Amniotic stem cell (primary cell): ENCODE measurements at places on chromosomes 2 and 18.

- no peak for DNase-seq
Measured at GRCh38 chr2:25215948-25216679, 47.7 kb upstream of the POMC start.

GRCh38 chr2:70241340-70241739 is 7.1 kb downstream of the TIA1 start:
- no peak for DNase-seq

DNA sequence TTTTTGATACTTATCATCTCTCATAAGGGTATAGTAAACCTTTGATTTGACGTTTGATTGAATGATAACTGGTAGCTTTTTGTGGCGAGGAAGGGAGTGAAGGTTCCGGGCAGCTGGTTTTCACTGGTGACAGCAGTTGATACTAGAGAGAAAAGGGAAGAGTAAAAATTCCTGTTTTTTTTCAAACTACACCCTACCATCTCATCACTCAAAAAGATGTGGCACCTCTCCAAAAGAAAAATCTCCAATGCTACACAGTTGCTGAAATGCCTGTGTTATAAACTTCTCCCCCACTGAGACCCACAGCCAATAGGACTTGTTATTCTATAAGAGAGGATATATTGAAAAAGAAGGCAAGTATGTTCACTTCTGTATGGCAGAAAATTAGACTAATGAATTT is 154.0 kb downstream of the MAIP1 start:
- no peak for DNase-seq

DNA sequence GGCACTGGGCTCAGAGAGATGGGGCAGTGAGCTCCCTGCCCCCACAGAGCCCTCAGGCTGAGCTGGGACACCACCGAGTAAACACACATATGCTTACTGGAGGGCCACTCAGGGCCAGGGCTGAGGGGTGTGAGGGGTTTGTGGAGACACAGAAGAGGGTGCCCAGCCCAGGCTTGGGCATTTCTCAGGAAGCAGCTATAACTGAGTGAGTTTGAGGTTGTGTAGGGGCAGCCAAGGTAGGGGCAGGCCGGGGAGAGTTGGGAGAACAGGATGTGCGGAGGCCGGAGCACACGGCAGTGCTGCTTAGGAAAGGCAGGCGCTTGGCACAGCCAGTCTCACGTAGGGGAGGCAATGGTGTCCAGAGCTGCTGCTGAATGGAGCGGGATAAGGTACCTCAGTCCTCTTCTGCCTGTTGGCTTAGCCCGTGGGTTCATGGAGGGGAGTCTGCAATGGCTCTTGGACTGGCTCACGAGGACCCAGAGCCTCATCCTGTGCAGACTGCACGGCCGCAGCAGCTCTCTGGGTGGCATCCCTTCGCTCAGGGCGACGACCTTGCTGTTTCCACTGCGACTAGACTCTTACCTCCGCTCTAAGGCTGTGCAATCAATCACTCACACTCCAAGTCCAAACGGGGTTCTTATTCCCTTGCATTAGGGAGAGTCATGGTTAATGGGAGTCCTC is 466.1 kb upstream of the HS6ST1 start:
- DNase-seq, result no peak

GRCh38 chr2:234252772-234253171 is 202.3 kb downstream of the SPP2 start:
- no peak for DNase-seq

DNA sequence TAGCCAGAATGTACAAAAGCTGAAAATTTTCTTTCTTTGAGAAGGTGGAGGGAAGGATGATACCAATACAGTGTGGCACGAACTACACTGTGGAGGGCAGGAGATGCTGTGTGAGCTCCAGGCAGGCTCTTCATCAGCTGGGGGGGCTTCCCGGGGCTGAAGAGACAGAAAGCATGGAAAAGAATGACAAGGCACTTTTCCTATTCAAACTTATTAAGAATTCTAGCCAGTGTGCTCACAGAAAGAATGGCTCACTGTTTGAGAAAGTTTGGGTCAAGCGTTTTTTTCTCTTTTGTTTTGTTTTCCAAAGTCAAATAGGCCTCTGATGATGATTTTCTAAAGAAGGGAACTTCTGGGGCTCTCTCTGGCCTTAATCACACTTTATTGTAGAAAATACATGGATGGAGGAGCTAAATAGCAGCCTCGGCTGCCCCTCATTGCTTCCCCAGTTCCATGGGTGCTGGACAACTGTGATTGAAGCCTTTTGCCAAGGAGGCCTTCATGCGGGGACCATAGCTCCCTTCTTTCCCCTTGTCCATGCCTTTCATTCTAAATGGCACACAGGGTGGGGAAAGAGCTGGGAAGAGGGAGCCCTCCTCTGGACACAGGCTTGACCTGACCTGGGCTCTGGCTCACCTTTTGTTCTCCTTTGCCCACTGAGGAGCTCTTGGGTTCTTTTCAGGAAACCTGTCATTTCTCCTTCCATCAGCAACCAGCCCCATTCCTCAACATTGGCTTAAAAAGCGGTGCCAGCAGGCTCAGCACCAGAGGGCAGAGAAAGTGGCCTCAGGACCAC is 130.6 kb downstream of the TDRD15 start:
- DNase-seq, result no peak

DNA sequence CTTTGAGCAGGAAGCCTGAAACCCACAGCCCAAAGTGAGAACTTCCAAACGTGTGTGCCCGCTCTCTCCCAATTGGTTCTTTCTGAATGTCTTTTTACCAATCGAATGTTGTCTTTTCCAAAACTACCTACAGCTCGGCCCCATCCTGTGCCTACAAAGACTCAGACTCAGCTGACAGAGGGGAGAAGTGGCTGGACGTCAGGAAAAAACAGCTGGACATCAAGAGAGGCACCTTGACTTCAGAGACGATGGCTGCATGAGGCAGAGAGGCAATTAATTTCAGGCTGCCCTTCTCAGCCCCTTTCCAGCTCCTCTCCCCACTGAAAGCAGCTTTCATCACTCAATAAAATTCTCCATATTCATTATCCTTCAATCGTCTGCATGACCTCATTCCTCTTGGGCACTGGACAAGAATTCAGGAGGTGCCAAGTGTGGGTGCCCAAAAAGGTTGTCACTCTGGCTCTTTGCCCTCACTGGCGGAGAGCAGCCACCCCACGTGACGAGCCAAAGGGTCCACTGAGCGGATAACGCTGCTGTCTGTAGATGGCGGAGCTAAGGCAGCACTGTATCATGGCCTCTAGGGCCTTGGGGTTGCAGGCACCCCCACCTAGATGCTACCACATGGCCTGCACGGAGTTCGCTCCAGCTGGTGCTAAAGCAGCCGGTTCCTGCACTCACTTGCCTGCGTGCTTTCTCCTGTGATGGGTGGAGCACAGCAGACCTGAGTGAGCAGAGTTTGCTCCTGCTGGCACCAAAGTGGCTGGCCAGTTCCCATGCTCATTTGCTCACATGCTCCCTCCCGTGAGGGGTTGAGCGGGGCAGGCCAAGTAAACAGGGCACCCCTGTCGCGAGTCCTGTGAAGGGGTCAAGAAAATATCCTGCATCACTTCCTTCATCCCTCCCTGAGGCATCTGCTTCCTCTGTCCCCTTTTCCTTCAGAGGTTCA is 37.9 kb downstream of the FAM210A start:
- no peak for DNase-seq

DNA sequence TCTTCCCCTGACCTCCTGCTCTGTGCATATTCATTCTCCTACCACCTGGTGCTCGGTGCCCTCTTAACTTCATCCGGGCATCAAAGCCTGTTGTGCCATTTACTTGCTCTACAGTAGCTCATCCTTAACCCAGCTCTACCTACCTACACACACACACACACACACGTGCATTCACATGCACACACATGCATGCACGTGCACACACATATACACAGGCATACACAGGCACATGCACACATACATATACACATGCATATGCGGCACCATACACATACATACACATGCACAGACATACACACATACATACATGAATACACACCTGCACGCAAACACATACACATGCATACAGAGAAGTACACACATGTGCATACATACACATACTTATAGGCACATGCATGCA is 14.5 kb downstream of the MAL start:
- DNase-seq, result no peak

GRCh38 chr18:73059280-73059679 is 191.5 kb upstream of the NETO1 start:
- no peak for DNase-seq

GRCh38 chr18:50836521-50836957 is 16.7 kb upstream of the MRO start:
- DNase-seq, result no peak

DNA sequence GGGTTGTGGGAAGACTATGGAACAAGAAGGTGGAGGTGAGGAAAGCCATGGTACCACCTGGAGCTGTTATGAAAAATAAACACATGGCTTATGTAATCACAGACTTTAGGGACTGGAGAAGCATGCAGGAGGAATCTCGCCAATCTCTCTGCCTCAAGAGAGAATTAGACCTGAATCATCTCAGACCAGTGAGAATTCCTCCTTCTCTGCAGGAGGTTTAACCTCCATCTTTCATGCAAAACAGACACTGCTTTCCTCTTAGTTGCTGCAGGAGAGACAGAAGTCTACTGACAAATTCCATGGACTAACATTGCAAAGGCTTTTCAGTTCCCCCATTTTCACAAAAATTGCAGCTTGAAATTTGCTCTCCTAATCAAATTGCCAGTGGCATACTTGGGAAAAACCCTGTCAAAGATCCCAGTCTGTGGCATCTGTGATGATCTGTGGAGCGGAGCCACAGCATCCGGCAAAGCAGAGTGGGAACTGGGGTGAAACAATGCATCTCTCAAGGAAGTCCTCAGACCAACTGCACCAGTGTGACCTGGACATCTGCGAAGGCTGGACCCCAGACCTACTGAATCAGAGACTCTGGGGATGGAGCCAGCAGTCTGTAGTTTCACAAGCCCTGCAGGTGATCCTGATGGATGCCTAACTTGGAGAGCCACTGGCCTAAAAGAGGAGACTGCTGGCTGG is 28.6 kb upstream of the NCKAP5 start:
- no peak for DNase-seq

DNA sequence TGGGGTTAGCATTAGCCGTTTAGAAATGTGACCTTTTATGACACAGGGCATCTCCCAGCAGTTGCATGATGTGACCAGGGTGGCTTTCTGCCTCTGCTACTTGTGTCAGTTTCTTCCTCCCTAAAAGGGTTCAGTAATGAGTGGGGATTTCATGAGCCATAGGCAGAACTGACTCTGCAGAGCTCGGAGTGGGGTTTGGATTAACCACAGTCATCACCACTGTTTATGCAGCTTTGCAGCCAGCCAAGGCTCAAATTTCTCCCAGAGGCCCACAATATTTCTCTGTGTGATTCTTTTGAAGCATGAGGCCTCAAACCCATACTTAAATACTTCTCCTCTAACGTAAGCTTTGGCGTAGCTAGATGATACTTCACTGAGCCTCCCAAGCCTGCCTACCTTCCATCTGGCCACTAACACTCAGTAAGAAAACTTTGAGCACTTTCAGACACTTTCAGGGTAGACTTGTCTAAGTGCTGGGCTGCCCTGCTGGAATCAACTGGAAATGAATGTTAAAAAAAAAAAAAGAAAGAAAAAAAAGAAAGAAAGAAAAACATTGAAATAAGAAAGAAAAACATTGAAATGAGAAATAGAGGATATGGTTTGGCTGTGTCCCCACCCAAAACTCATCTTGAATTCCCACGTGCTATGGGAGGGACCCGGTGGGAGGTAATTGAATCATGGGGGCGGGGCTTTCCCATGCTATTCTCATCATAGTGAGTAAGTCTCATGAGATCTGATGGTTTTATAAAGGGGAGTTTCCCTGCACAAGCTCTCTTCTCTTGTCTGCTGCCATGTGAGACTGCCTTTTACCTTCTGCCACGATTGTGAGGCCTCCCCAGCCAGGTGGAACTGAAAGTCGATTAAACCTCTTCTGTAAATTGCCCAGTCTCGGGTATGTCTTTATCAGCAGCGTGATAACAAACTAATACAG is 11.5 kb upstream of the LAPTM4A start:
- DNase-seq, result peak; percentile 81

DNA sequence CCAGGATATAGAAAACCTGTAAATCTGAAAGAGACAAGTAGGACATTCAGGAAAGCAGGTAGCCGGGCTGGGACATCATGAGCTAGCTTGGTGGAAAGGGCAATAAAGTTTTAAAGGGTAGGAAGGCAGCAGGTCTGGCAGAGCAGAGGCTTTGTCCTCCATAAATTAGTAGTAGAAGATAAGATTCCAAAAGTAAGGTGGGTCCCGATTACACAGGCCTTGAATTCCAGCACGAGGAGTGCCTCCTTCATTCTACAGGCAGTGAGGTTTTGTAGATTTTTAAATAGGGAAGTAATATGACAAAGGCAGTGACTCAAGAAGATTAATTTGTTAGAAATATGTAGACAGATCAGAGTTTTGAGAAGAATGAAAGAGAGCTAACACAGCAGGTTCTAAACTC is 160.7 kb downstream of the DTNB start:
- no peak for DNase-seq

GRCh38 chr2:225041851-225042799 is at the start of gene DOCK10:
DOCK10 (minus strand) TSS chr2:225042468; CDS start chr2:225042374, 94 bp downstream.
- DNase-seq, result no peak

- no peak for DNase-seq
Measured at GRCh38 chr2:9535177-9535576, 20.5 kb downstream of the ADAM17 start.

- no peak for DNase-seq
Measured at GRCh38 chr2:96788442-96789244, 27.4 kb upstream of the CNNM3 start.

GRCh38 chr2:230008708-230009066 is 60.0 kb downstream of the SLC16A14 start:
- DNase-seq, result no peak

DNA sequence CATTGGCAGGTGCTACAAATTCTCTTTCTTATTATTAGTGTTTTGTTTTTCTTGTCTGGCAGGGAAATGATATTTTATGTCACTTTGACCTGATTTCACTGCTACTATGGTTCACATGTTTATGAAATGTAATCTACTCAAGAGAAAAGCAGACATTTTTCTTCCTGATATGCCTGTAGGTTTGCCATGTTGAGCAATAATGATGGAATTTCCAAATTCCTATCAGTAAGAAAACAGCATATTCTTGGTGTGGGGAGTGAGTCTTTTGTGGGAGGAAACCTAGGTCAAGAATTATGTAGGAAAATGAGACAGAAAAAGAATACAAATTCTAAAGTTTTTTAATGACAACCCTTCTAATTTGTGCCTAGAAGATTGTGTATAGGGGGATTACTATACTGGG is 356.4 kb downstream of the SLC4A3 start:
- DNase-seq, result no peak

GRCh38 chr18:4636967-4637366 is 181.9 kb upstream of the DLGAP1 start:
- no peak for DNase-seq

DNA sequence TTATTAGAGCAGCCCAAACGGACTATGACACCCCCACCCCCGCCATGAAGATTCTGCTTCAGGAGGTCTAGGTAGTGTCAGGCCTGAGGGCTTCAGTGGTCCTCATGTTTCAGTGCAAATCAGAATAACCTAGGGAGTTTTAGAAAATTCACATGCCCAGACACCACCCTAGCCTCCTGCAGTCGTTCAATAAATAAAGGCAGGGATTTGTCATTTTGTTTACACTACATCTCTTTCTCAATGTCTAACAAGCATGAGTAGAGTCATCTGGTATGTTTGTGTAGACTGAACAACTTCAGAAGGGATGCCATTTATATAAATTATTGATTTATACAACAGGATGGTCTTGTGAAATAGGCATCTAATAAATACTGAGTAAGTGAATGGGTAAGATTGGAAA is 112.1 kb upstream of the SERPINE2 start:
- DNase-seq, result no peak

- DNase-seq, result no peak
Measured at GRCh38 chr2:107648781-107649404, 177.8 kb upstream of the RGPD4 start.

- no peak for DNase-seq
Measured at GRCh38 chr2:70692256-70692655, 75.7 kb downstream of the ADD2 start.

GRCh38 chr2:229445019-229445418 is 173.9 kb upstream of the PID1 start:
- DNase-seq, result peak; percentile 89
